ENCODE measurements at places on chromosomes 2 and 18.

DNA sequence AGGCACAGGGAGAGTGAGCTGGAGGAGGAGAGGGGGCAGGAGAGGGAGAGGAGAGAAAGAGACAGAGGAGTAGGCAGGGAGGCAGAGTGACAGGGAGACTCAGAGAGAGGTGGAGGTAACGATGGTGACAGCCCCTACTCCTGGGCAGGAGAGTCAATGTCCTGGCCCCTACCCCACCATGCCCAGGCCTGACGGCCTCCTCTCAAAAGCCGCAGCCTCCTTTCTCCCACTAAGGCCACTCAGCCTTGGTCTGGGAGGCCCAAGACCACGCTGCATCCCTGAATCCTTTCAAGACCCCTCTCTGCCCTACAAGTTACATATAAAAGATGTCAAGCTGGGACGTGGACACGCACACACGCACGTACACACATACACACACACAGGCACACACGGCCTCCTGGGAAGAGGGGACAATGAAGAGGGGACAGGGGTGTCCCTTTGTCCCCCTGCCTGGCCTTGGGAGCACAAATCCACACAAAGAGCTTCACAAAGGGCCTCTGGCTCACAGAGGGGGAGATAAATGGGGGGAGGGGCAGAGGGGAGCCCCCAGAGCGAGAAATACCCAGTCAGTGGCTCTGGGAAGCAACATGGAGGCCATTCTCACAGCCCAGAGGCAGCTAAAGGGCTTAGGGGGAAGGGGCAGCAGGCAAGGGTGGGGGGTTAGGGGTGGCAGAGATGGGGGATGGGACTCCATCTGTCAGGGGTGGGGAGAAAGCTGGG is 19.5 kb upstream of the TNS1 start:
- DNase-seq, result no peak

- DNase-seq, result no peak
Measured at GRCh38 chr2:47429795-47430194, 26.8 kb downstream of the MSH2 start.

DNA sequence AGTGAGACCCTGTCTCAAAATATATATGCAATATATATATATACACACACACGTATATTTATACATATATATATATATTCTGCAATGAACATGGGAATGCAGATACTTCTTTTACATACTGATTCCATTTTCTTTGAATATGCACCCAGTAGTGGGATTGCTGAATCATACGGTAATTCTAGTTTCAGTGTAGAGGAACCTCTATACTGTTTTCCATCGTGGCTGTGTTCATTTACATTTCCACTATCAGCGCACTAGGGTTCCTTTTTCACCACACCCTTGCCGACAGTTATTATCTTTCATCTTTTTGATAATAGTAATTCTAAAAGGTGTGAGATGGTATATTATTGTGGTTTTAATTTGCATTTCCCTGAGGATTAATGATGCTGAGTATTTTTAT is 52.3 kb upstream of the SLC39A10 start:
- no peak for DNase-seq

DNA sequence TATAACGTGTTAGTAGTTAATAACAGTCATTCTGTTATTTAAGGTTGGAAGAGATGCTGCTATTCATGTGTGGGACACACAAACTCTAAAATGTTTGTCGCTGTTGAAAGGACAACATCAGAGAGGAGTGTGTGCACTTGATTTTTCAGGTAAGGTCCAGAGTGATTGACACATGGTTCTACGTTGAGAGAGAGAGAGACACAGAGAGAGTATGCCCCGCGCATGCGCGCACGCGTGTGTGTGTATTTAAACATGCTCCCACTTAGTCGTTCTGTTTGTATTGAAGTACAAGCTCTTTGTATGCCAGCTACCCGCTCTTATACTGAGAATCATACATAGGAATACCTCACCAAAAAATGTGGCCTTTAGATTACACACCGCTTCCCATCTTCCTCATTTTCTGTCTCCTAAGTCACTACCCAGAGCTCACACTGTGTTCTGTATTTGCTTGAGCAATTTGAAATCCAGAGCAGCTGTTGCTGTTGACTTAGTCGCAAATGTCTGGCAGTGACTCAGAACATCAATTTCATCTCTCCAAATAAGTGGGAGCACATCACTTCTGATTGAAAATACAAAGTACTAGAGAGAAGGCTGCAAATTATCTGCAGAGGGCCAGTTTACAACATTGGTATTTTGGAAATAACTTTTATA is 148.1 kb downstream of the EML6 start:
- DNase-seq, result peak; percentile 44

DNA sequence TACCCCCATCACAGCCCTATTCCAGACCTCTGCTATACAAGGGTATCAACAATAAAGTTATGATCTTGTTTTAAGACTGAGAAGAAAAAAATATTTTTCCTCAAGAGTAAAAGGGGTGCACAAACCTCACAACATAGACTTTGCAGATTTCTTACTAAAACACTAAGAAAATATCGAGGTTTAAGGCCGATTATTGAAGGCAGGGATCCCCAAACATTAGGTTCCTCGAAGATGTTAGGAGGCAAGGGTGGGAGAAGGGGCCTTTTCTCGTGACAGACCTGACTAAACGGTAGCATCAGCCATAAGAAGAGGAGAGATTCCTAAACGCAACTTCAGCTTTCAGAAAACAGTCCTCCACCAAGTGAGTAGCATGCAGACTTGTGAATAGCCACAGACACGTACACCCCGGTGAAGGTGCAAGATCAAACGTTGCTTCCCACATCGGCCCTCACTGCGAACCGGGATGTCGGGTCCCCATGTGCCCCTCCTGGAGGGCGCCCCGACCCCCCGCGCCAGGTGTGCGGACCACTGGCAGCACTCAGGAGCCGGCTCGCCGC is 678 bp downstream of the PIAS2 start:
- DNase-seq, result peak; percentile 6

GRCh38 chr2:100136310-100136709 is 6.1 kb downstream of the AFF3 start:
- no peak for DNase-seq

DNA sequence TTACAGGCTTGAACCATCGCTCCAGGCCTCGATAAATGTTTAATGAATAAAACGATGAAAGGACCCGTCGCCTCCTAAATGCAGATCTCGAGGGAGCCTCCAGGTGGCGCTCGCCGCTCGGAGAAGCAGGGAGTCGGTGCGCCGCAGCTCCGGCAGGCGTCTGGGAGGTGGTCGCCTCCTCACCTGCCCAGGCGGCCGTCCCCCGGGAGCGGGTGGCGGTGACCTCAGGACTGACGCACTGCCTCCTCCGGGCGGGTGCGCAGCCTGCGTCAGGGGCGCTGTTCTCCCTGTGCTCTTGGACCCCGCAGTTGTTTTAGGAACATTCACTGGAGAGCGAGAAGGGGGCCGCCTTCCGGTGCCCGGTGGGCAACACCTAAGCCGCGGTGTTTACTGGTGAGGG is 38.6 kb upstream of the POLE4 start:
- peak; percentile 32 for DNase-seq

GRCh38 chr2:168060986-168061750 is 186.2 kb downstream of the STK39 start:
- DNase-seq, result no peak

DNA sequence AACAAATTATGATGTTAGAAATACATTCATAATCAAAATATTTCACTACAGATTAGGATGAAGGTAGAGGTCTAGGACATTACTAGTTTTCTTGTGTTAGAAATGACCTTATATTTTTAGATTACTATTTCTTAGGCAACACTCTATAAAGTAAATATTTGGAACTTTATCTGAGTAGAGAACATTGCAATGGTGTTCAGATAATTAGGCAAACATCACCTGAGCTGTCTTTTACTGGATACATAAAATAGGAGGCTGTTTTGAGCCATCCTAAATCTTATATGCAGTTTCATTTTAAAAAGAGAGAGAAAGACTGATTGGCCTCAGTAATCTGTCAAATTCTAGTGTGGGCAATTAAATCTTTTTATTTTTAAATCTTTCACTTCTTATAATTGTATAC is 304.6 kb downstream of the ARHGAP15 start:
- no peak for DNase-seq

DNA sequence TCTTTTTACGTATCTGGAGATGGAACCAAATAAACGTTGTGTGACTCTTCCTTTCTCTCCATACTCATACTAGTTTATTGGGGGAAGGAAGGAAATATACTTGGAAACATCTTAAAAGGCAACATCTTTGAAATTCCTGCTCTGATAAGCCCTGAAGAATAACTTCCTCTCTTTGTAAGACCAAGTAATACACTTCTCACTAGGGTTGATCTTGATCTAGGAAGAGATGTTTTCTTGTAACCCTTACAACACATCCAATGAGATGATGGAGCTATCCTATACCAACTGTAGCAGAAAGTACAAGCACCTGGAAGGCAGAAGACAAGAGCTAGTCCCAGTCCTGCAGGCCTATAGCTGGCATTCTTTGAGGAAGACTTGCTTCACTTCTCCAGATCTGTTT is 2.0 kb downstream of the ANKRD44 start:
- no peak for DNase-seq

DNA sequence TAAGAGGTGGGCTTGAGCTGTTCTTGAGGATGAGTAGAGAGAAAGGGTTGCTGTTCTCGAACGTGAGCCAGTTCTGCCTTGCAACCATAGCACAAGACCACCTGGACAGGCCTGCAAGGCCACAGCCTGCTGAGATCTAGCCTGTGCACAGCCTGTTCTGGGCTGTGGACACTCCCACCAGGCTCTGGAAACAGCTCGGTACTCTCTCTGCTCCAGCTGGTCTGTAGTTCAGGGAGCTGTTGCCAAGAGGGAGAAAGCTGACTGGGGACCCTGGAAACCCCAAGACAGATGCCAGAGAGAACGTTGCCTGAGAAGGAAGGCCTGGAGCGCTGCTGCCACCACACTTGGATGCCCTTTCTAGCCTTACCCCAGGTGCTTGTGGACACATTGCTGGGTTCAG is 69.8 kb downstream of the CTIF start:
- no peak for DNase-seq

DNA sequence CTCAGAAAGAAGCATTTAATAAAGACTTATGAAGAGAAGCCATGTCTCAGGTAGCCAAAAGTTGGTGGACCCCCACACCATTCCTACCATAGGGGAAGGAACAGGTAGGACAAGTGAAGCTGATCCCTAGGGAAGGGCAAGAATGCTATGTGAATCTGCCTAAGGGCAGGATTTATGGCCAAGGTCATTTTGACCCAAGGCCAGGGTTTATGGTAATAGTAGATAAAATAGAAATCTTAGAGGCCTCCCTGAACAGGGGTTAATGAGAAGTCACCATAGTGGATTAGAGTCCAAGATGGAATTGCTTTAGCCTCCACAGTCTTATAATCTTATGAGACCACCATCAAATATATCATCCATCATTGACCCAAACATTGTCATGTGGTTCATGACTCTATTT is 26.0 kb upstream of the UBE2F start:
- DNase-seq, result no peak

- no peak for DNase-seq
Measured at GRCh38 chr18:38545071-38545470, 979.5 kb upstream of the CELF4 start.

- DNase-seq, result no peak
Measured at GRCh38 chr2:209113026-209113425, 310.8 kb upstream of the MAP2 start.

- DNase-seq, result peak; percentile 15
Measured at GRCh38 chr18:3998698-3999333, 456.3 kb downstream of the DLGAP1 start.

DNA sequence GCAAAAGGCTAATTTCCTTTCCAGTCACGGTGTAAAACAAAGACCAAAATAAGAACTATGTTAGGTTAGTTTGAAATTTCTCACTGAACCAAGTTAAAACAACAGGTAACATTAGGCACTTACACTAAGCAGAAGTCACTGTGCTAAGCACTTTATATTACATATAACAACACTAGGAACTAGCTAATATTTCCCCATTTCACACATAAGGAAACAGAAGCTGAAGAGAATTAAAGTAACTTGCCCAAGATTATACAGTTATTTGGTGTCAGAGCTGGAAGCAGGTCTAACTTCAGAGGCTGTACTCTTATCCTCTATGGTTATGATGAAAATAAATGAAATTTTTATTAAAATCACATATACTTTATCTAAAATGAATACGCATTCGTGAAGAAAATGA is 5.9 kb downstream of the ITSN2 start:
- no peak for DNase-seq

DNA sequence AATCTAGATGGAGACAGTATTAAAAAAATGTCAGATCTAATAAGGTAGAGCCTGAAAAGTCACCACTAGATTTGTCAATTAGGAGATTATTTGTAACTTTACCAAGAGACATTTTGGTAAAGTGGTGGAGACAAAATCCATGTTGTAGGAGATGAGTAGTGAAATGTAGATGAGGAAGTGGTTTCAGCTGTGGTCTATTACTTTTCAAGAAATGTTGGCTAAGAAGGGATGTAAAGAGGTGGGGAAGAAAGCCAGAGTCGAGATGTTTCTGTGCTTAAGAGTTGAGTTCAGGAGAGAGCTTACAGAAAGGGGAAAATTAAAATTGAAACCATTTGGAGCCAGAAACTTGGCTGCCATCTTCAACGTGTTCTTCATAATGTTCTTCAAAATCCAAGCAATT is 22.2 kb downstream of the ACVR2A start:
- no peak for DNase-seq

- no peak for DNase-seq
Measured at GRCh38 chr2:215828528-215829184, 184.7 kb downstream of the MREG start.

DNA sequence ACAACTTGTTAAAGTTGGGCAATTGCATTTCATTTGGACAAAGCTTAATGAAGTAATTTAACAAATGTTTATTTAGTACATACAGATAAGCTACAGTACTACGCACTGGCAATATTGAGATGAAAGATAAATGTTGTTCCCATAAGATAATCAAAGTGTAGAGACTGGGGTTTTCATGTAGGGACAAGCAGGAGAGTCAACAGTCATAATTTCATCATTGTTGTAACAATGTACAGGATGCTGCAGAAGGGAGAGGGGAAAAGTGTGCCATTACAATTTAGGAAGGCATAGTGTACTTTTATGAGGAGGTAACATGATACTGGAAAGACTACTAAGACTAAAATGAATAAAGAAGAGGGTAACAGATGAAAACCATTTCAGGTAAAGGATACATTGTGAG is 441.6 kb downstream of the ERBB4 start:
- no peak for DNase-seq

DNA sequence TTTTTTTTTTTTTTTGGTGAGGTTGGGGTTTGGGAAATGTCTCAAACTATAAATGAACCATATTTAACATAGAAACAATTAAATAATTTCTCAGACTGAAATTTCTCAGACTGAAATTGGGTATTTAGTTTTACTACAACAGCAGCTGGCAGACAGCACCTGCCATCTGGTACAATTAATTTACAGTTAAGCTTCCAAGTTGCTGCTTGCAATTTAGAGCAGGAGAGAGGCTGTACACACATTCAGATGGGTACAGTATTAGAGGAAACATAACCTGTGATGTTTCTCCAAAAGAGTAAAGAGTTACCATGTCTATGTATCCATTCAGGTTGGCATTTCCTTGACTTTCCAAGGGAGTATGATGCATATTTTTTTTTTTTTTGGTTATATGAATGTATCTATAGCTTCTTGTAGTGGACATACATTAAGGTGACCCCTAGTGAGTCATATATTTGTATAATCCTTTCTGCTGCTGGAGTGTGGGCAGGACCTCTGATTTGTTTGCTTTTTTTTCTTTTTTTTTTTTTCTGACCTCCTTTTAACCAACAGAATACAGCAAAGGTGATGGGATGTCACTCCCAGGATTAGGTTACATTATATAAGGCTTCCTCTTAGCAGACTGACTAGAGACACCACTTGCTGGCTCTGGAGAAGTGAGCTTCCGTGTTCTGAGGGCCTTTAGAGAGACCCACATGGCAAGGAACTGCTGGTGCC is 201.7 kb downstream of the PTH2R start:
- peak; percentile 75 for DNase-seq

- DNase-seq, result no peak
Measured at GRCh38 chr2:241105641-241106040, 3.6 kb upstream of the MTERF4 start.

Measured in NCI-H2029 (cell line).